SK-N-MC (cell line): ENCODE measurements at places on chromosomes 7 and 10.

DNA sequence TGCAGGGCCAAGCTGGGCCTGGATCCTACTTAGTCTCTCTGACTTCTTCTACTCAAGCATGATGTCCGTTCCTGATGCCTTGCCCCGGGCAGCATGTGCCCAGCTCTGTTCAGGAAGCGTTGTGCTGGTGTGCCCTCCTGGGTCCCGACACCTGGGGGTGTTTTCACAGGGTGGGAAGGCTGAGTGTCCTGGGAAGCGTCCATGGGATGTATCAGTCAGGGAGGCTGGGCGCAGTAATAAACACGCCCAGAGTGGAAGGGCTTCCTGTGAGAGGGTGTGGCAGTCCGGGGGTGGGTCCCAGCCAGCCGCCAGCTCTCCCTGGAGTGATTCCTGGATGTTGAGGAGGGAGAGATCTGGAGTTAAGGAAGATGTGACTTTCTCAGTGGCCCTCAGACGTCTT lies 29.0 kb downstream of the FOXK1 start:
- no peak for DNase-seq

DNA sequence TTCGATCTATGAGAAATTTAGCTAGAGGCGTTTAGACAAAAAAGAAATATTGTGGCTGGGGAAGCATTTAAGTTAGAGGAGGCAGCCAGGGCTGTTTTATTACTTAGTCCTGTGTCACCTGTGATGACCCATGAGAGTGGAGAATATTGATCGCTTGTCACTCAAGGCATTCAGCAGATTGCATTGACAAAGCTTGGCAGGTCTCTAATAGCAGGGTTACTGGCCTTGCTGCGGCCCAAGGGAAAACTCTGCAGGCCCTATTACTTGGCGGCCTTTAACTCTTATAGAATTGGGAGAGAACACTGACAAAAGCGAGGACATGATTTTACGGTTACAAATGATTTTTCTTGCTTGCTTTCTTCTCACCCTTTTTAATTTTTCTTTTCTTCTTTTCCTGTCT lies 473.5 kb downstream of the AUTS2 start:
- DNase-seq, result no peak

DNA sequence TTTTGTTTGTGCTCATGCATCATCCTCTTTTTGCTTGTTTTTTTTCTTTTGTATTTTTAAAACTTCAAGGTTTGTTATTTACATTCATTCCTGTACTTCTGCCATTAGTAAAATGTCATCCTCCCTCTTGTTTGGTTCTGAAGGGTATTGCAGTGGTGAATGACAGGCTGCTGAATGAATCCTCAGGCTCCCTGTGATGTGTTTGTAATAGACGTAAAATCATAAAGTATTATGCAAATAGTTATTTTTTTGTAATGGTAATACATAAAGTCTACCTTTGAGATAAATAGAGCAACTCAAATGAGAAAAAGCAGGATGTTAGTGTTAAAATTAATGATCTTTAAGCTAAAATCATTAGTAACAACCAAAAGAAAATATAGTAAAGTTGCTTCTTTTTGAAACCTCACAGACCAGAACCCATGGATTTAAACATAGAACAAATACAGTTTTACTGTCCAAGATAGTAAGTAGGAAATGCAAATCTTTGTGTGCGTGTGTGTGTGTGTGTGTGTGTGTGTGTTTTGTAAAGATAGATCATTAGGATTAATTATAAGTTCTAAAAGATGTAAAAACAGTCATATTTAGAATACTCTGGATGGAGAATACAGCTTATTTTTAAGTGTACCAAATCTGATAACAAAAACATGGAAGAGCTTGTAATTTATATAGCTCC lies 4.5 kb downstream of the GLCCI1 start:
- no peak for DNase-seq

GRCh38 chr10:5904227-5904626 lies 14.2 kb downstream of the FBH1 start:
- DNase-seq, result no peak
